HFF-Myc (cell line): ENCODE measurements at places on chromosomes 5 and 9.

- no peak for DNase-seq
Observed at GRCh38 chr9:126000256-126000655, 253.1 kb downstream of the PBX3 start.

DNA sequence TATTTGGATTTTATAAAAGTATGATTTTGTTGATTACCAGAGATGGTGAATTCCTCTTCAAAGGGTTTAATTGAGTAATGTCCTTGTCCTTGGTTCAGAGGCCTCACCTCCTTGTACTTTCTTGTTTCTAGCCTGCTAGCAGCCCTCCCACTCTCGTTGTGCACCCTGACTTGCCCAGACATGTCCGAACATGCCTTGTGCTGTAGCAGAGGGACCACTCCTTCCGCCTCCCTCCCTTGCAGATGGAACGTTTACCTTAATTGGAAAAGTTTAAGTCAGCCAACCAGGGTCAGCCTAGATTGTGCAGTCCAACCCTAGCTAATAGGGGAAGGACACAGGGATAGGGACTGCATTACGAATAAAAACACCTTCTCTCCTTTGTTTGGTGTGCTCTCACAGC is 406.9 kb upstream of the NMUR2 start:
- DNase-seq: peak; percentile 24

GRCh38 chr9:108687006-108687987 is 168.5 kb downstream of the ACTL7B start:
- DNase-seq: no peak

DNA sequence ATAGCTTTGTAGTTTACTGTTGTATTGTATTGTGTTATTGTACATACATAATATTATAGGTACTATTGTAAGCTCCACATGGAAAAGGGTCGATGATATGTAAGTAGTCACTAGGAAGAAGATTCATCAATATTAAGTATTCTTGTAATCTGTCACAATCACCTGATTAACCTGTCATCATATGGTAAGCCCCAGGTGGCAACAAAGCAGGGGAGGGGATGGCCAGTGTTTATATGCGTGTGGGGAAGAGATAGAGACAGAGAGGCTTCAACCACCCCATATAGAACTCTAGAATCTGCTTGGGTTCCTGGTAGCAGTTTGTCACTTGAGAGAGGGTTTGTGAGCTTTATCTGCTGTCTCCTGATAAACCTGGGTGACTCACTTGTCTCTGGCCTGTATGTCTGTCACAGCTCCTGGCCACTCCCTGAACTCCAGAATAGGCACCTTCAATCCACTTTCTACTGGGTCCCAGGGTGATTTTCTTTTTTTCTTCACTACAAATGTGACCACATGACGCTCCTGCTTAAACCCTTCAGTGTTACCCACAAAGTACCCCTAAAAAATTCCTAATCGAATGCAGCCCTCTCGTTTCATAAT is 48.9 kb upstream of the CPEB4 start:
- no peak for DNase-seq

GRCh38 chr5:28862860-28863196 is 1824.4 kb upstream of the CDH9 start:
- no peak for DNase-seq

GRCh38 chr5:180974612-180975315 is 13.9 kb upstream of the BTNL3 start:
- DNase-seq: no peak

DNA sequence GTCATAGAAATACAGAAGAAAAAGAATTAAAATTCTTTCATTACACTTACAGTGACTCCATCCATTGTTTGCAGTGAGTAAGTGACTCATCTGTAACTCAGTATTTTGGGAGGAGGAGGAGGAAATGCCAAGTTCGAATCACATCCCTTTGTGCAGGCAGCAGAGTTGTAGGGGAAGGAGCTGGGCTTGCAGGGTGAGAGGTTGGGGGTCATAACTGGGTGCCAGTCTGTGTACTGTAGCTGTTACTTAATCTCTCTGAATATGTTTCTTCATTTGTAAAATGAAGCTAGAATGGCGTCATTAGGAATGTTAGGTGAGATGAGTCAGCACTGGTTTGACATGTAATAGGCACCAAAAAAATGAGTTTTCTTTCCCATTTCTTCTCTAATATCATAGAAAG is 235.7 kb upstream of the ADAMTSL1 start:
- peak; percentile 17 for DNase-seq

GRCh38 chr5:144035046-144035740 is 135.3 kb downstream of the YIPF5 start:
- DNase-seq: no peak

DNA sequence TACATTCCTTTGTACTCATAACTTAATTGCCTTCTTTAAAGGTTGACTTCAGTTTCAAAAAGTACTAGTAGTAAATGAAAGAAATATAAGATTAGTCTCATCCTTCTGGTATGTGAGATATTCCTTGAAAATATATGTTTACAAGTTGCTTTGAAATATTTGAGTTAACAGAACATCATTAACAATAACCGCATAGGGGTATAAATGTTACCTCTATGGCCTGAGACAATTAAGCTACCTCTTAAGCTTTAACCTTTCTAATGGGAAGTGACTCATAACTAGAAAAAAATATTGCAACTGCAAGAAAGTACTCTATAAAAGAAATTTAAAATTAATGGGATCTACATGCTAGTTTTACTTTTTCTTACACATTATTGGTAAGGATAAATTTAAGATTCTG is 399.0 kb downstream of the CDH10 start:
- no peak for DNase-seq

DNA sequence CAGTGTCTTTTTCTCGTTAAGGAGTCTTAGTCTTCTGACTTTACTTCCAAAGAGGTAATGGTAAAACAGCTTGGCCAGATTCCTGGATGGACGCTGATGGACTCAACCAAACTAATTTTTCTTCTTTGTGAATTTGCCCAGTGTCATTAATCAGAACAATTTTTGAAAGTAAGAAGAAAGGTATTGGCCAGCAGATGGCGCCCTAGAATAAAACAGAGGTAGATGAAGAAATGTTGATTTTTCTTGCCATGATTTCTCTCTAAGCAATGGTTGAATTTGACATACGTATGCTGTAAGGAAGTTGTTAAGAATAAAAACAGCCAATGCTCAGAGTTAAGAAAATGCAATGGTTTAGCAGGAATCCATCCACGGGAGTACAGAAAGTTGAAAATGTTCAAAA is 500.0 kb downstream of the DIRAS2 start:
- DNase-seq: peak; percentile 5

- no peak for DNase-seq
Observed at GRCh38 chr5:141223112-141223783, at the start of gene PCDHB14. PCDHB14 (plus strand) TSS chr5:141223343; CDS start chr5:141223506, 163 bp downstream.
